Stimulated activated CD4-positive, alpha-beta T cell treated with anti-CD3 and anti-CD28 coated beads, Interleukin-2, amount 100 ng/mL, for 48 hours (primary cell): ENCODE measurements at places on chromosomes 4 and X.

GRCh38 chrX:20477836-20478524, 211.3 kb upstream of the RPS6KA3 start:
- DNase-seq, result no peak

GRCh38 chrX:56792270-56793111, 63.4 kb downstream of the NBDY start:
- no peak for DNase-seq

DNA sequence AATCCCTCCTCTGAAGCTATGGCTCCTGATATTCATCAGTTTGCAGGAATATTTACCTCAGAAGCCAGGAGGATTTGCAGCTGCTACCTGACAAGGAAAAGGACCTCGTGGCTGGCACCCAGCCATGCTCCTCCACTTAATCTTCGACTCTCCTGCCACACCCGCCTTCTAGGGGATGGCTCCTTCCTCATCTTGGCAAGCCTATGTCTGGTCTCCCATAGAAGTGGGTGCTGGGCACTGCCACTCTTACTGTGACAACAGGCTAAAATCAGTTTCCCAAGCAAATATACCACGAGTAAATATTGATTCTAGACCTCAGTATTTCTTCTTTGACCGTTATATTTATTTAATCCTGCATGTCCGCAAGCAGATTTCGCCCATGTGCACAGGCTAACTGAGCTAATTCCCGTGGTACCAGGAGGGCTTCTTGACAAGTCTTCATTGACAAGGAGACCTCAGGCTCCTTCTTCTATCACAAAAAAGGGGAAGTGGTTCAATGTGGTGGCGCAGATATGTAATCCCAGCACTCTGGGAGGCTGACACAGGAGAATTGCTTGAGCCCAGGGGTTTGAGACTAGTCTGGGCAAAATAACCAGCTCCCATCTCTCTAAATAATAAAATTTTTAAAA, 52.6 kb upstream of the DCTD start:
- DNase-seq, result no peak

- no peak for DNase-seq
Observed at GRCh38 chr4:62448911-62449310, 1248.8 kb downstream of the ADGRL3 start.

DNA sequence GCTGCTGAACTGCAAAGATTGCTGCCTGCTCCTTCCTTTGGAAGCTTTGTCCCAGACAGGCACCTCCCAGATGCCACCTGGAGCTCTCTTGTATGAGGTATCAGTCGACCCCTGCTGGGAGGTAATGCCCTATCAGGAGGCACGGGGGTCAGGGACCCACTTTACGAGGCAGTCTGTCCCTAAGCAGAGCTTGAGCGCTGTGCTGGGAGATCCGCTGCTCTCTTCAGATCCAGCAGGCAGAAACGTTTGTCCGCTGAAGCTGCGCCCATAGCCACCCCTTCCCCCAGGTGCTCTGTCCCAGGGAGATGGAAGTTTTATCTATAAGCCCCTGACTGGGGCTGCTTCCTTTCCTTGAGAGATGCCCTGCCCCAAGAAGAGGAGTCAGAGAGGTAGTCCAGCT, 197.5 kb downstream of the NAF1 start:
- DNase-seq, result no peak

- DNase-seq, result no peak
Observed at GRCh38 chr4:62271107-62271506, 1071.0 kb downstream of the ADGRL3 start.

GRCh38 chrX:125778261-125778660, 387.8 kb downstream of the DCAF12L2 start:
- no peak for DNase-seq

- DNase-seq, result no peak
Observed at GRCh38 chr4:183932576-183932975, 27.5 kb downstream of the STOX2 start.

DNA sequence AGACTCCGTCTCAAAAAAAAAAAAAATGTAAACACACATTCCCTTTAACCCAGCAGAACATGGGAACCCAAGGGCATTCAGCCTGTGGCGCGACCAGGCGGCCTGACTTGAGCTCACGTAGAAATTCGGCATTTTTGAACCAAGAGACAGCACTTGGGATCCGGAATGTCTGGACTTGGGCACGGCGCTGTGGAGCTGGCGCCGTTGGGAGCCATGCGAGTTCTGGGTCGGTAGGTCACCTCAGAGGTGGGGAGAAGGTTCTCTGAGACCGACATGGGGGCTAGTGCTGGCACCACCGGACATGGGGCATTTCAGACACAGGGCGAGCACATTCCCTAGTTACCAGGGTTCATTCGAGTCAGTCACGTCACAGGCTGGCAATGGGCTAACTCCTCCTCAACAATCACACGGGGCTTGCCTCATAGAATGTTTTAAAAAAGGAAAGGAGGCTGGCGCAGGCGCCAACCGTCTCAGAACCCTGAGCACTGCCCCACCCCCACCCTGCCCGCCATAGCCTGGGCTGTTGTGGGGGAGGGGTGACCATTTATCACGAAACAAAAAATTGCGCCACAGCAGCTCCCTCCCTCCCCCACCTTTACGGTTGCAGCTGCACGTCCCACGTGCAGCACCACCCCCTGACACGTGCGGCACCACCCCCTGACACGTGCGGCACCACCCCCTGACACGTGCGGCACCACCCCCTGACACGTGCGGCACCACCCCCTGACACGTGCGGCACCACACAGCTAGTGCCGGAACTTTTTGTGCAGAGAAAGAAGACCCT, at the start of gene TEX28:
Gene TEX28 (minus strand): TSS at position 334 of the 784 bp plus-strand sequence. CDS start 3,007 bp downstream, outside the sequence.
- no peak for DNase-seq

DNA sequence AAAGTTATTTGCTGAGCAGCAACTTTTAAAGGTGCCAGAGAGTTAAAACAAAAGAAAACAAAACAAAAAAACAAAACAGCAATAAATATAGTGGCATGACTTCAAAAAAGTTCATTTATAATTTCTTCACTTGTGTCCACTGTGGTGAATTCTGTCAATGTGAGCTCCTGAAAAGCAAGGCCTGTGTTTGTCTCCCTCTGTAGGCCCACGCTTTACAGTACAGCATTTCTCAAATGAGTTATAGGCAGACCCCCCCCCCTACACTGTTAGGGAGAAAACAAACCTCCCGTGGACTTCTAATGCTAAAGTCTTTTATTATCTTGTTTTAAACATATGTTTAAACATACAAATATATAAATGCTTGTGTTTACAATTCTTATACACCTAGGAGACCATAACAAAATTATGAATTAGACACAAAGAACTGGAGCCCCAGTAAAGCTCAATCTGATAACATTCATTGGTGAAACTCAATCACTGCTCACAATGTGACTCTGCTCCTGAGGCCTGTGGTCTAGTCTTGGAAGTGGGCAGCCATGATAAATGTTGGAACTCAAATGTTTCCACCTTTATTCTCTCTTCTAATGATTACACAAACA, 47.0 kb upstream of the SCOC start:
- no peak for DNase-seq

GRCh38 chrX:120357186-120357585, 4.7 kb upstream of the ATP1B4 start:
- no peak for DNase-seq

GRCh38 chr4:118716304-118716703, 31.1 kb downstream of the METTL14 start:
- no peak for DNase-seq

DNA sequence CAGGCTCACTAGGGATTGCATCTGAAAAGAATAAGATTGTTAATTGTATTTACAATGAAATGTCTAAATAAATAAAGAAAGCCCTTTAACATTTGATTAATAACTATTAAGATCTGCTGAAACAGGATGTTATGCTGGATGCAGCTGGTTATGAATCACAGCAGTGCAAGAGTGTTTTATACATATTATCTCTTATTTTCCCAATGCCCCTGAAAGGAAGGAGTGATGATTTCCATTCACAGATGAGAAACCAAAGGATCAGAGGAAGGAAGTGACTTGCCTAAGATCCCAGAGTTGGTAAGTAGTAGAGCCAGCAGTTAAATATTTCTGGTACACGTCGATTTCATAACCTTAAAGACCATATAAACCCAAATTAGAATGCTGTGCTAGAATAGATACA, 76.3 kb upstream of the ARHGAP36 start:
- DNase-seq, result no peak

DNA sequence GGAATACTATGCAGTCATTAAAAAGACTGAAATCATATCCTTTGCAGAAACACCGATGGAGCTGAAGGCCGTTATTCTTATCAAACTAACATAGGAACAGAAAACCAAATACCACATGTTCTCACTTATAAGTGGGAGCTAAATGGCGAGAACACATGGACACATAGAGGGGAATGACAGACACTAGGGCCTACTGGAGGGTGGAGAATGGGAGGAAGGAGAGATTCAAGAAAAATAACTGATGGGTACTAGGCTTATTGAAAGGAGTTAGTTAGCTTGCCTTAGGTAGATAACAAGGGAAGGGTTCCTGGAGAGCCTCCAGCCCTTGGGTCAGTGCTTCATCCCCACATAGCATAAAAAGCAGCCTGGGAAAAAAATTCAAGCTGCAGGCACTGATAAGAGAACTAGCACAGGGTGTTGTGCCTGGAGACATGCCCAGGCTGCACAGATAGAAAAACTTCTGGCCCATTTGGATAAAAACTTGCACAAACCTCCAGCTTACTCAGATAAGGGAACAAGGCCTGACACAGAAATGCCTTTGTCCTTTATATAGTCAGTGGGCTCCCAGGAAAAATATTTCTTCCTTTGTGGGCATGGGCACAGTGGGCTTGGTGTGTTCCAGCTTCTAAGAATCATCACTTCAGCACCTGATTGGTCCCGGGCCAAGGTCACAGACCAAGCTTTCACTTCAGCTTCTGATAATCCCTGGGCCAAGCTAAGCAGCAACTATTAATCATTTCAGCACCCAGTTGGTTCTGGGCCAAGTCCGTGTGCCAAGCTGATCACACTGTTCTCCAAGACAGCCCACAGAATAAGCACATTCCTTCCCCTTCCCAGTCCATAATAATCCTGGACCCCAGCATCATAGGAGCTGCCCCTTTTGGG, 23.1 kb upstream of the PWWP3B start:
- DNase-seq, result no peak

- no peak for DNase-seq
Observed at GRCh38 chr4:40308528-40309122, 26.5 kb upstream of the CHRNA9 start.

- DNase-seq, result no peak
Observed at GRCh38 chr4:90162566-90162965, 35.4 kb downstream of the CCSER1 start.

DNA sequence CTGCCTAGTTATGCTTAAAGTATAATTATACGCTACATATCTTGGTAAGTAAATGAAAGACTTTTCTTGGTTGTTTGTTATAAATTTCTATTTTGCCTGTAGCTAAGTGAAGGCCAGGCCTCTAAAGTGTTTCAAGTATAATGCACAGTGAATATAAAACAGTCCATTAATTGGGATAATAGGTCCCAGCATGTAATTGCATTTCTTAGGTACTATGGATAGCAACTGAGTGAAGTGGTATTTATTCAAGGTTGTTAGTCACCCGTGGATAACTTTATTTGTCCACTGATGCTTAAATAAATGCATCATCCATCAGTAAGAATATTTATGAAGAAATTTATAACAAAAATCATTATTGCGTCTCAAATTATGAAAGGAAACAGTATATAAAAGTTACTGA, 59.1 kb downstream of the TEX13C start:
- no peak for DNase-seq

DNA sequence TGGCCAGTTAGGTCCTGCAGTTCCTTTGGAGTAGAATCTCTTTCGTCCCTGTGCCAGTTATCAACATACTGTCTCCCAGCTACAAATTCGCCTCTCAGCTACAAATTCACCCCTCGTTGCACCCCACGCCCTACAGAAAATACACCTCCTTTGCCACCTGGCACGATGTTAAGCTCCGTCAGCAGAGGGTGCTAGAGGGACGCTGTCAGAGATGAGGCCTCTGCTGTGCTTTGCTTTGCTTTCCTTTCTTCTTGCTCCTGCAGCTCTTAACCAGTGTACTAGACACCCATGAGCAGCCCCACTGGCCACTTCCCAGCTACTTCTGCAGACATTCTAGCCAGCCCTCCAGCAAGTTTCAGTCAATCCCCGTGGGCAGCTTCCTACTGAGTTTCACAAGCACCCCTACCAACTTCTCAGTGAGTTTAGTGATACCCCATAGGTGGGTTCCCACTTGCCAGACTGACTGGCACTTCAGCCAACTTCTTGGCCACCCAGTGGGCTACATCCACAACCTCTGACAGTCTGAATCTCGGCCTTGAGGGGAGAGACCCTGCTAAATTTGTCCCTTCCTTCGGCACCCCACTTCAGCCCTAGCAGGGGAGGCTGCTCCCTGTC, 21.8 kb downstream of the HAUS3 start:
- peak; percentile 77 for DNase-seq

GRCh38 chrX:28628120-28628519, 40.9 kb downstream of the IL1RAPL1 start:
- DNase-seq, result no peak

DNA sequence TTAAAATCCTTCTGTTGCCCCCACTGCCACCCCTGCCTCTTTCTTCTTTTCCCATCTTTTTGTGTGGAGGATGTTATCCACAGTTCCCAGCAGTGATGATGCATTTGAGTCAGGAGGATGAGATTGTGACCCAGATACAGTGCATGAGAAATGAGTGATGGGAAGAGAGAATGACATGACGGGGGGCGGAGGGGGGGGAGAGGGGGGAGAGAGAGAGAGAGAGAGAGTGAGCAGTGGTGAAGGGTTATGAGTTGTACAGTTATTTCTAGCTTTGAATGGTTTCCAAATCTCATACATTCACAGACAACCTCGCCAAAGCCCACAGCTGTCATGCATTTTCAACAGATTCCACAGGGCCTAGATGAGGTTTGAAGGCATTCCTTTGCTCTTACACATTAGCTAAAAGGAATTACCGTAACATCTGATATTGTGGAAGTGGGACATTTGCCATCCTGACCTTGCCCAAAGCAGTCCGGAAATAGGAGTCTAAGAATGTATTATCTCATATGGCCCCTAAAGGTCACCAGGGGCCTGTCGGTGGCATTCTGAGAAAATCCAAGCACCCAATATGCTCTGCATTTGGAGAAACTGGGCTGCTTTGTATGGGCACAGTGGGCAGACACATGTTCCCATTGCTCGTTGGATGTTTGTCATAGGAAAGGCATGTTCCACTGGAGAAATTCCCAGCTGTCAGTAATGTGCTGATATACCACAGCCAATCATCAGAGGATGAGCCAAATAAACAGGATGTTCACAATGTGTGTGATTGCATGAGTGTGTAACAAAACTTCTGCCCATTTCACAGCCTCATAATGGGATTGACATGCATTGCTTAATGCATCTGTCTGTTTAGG, 435.8 kb downstream of the SPRY1 start:
- no peak for DNase-seq

DNA sequence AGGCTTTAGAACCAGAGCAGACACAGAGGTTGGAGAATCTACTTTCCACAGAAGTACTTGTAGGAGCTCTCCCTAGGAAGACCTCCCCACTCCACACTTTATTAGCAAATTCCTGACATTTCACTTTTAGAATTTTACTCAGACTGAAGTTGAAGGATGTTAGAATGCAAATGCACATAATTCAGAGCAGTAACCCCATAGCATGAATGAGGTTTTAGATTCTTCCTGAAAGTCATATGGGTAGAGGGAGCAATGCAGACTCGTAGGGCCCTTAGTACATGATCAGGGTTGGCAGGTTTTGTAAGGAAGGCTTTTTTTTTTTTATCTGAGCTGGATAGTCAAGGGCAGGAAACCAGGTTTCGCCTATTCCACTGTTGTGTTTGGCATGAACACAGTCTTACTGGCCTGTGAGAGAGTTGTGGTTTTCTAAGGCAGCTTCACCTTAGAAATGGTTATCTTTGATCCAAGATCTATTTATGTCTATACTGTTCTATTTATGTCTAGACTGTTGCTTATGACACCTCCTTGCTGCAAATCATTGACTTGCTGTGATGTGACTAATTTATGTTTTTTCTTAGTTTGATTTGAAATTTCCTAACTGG, 48.9 kb downstream of the SPATA18 start:
- no peak for DNase-seq

GRCh38 chrX:102155806-102156179, at the start of gene BEX5:
BEX5 (minus strand) TSS chrX:102155977; CDS start chrX:102154265, 1,712 bp downstream.
- peak; percentile 19 for DNase-seq
